ENCODE measurements at places on chromosomes 5 and 9. TPM values are rescaled to one million over a fixed set of nuclear protein-coding genes. Genes with fewer than 3 reads are reported as not detected.

ANKRD18A gene
- 1.9 TPM for polyA plus RNA-seq

GFI1B gene
- polyA plus RNA-seq = not detected

KCNMB1 gene
- not detected for polyA plus RNA-seq

LPAR1 gene
- polyA plus RNA-seq = 29.7 TPM

NR5A1 gene
- polyA plus RNA-seq = not detected

EGR1 gene
- 10.6 TPM for polyA plus RNA-seq

DIRAS2 gene
- not detected for polyA plus RNA-seq

GRCh38 chr5:51734677-51735076 lies 351.4 kb downstream of the ISL1 start:
- DNase-seq = no peak

GRCh38 chr5:143673676-143674468 lies 138.1 kb upstream of the HMHB1 start:
- peak; percentile 29 for DNase-seq

GRCh38 chr5:124140060-124140459 lies 606.4 kb downstream of the ZNF608 start:
- no peak for DNase-seq

DNA sequence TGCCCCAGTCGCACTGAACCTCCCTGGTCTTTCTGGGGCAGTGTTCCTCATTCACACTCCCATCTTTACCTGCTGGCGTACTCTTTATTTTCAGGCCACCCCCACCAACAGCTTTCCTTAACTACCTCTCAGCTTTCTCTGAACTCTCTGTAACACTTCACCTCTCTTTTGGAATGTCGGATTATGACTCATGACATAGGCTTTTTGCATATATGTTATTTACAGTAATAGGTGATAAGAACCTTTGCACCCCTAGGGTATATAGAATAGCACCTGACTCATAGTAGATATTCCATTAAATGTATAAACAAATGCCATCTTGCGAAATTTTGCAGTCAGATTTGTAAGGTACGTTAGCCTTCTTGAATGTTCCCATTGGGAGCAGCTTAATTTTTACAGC lies 52.9 kb upstream of the MIER3 start:
- DNase-seq = peak; percentile 59

DNA sequence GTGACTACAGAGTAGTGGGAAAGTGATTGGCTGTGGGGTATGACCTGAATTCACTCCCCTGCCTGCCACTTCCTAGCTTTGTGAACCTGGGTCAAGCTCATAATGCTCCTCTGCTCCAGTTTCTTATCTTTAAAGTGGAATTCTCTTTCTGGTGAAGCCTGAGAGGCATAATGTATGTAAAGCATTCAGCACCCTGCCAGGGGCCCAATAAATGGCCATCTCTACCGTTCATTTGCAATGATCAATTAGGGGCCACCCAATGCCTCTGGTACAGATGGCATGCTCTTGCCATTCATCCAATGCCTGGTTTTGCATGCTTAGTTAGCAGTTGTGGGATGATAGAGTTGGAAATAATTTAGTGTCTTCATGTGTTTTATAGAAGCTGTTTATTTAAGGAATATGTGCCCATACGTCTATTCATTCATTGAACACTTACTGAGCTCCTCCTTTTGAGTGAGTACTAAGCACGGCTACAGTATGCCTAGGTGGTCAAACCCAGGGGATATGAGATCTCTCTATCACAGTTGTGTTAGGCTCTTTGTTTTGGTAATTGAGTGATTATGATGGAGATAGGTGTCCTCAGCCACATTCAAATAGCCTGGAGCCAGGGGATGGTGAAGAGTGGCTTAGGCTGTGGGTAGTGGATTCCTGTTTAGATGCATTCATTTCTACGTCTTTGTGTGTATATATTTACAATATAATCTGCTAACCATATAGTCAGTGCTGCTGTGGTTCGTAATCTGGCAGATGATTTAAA lies 15.3 kb downstream of the ZNF462 start:
- DNase-seq = no peak

- DNase-seq = peak; percentile 55
Measured at GRCh38 chr9:76459694-76460635, 983 bp downstream of the GCNT1 start.

GRCh38 chr5:176530983-176531901 lies 6.0 kb downstream of the RNF44 start:
- no peak for DNase-seq

GRCh38 chr9:100213730-100214477 lies 114.9 kb downstream of the INVS start:
- DNase-seq = no peak

- peak; percentile 65 for DNase-seq
Measured at GRCh38 chr5:118857700-118858099, 130.6 kb downstream of the DTWD2 start.

DNA sequence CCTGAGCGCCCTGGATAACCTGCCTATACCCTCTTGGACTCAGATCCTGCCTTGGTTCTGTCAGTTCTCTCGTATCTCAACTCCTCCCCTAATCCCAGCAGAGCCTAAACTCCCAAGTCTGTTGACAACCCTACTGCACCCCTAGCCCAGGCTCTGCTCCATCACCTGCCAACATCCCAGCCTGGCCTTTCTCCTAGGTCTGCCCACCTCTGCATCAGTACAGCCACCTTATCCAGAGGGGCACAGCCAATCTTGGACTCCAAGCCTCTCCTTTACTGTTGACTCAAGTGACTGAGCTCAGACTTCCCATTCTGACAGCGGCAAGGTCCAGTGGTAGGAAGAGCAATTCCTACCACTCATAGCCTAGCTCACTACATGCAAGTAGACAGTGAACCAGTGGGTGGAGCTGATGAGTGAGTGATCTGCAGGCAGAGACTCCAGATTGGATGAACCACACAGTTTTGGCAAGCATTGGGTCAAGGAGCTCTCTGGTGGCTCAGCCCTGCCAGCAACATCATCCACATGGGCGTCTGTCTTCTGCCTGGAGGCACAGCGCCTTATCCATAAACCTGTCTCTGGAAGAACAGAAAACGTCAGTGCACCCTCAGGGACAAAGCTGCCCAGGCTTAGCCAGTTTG lies 26.5 kb downstream of the TRMO start:
- DNase-seq = peak; percentile 23

DNA sequence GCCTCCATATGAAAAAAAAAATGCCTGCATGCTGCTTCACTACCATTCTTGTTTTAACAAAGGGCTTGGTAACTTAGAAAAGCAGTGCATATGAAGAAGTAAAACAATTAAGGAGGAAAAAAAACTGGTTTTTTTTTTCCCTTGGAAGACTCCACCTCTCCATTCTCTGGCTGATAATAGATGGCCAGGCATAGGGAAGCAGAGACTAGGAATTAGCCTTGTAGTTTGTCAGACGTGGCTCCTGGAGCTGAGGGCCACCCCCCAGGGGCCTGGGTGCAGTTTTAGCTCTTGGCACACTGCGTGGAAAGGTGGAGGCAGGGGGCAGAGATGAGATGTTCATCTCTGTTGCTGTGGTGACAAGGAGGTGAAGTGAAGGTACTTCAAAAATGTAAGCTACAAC lies 42.7 kb downstream of the WDR36 start:
- DNase-seq = no peak
